ENCODE measurements at places on chromosomes 3 and 15. TPM values are rescaled to one million over a fixed set of nuclear protein-coding genes. Genes with fewer than 3 reads are reported as not detected.

DNA sequence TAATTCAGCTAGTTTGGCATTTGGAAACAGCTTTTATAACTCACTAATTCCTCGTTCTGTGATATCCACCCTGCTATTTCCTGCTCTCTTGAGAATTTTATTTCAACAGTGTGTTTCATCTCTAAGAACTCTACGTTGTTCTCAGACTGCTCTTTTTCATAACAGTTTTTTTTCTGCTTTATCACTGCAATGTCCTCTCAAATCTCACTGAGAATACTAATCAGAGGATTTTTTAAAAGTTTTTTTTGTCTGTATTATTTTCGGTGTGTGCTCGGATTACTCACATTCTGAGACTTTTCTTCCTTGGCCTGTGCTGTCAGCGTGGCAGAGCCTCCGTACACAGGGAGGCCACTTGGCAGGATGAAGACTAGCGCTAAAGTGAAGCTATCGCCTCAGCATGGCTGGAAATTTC is 59.4 kb upstream of the NEO1 start:
- no peak overlapping the region for H3K4me3 ChIP-seq
- H3K36me3 ChIP-seq: no peaks in the 10 kb centered on the region
- no peaks in the 10 kb centered on the region for H3K4me1 ChIP-seq
- no peak overlapping the region for H3K27ac ChIP-seq

GRCh38 chr3:134938029-134938525 is 143.0 kb downstream of the EPHB1 start:
- H3K4me3 ChIP-seq: no peak overlapping the region
- no peaks in the 10 kb centered on the region for H3K27me3 ChIP-seq
- H3K4me1 ChIP-seq: no peaks in the 10 kb centered on the region
- no peak overlapping the region for H3K27ac ChIP-seq
- no peaks in the 10 kb centered on the region for H3K36me3 ChIP-seq

Gene FBLN2
- not detected for total RNA-seq

Gene FGD5
- not detected for total RNA-seq

DNA sequence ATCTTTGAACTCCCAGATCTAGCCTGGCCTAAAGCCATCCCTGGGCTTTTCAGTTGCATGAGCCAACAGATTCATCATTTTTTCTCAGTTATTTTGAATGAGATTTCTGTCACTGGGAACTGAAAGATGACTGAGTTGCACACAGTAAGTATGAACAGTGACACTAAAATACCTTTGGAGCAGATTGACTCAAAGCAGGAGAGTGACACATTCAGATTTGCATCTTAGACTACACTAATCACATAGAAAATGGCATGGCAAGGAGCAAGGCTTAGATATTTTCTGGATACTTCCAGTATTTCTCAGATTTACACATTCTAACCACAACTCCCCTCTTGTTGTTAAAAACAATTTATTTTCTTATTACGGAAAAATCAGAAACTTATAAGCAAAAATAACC is 32.8 kb downstream of the SEC62 start:
- DNase-seq: no peak
- H3K36me3 ChIP-seq: no peaks in the 10 kb centered on the region
- no peak overlapping the region for H3K27ac ChIP-seq
- no peaks in the 10 kb centered on the region for H3K27me3 ChIP-seq

- no peak overlapping the region for H3K27ac ChIP-seq
- no peaks in the 10 kb centered on the region for H3K36me3 ChIP-seq
- H3K4me1 ChIP-seq: peaks cover 31% of the 10 kb centered on the region
- no peak overlapping the region for H3K4me3 ChIP-seq
- peaks cover 2% of the 10 kb centered on the region for H3K27me3 ChIP-seq
- no peak for DNase-seq
Observed at GRCh38 chr15:60701261-60702019, 222.5 kb upstream of the ICE2 start.

DNA sequence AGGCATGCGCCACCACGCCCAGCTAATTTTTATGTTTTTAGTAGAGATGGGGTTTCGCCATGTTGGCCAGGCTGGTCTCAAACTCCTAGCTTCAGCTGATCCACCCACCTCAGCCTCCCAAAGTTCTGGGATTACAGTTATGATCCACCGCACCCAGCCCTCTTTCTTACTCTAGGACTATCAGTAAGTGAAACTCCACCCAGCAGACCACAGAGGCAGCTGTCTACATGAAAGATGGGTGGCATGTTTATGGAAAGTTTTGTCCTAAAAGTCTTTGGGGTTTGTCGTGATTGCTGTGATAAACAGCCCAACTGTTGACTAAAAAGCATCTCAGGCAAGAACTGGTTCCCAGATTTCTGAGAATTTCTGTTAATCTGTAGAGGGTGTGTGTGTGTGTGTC is 10.9 kb downstream of the ARL6IP5 start:
- no peaks in the 10 kb centered on the region for H3K27me3 ChIP-seq
- no peaks in the 10 kb centered on the region for H3K36me3 ChIP-seq
- H3K4me1 ChIP-seq: no peaks in the 10 kb centered on the region

Gene FSIP1
- total RNA-seq: 0.18 TPM

DNA sequence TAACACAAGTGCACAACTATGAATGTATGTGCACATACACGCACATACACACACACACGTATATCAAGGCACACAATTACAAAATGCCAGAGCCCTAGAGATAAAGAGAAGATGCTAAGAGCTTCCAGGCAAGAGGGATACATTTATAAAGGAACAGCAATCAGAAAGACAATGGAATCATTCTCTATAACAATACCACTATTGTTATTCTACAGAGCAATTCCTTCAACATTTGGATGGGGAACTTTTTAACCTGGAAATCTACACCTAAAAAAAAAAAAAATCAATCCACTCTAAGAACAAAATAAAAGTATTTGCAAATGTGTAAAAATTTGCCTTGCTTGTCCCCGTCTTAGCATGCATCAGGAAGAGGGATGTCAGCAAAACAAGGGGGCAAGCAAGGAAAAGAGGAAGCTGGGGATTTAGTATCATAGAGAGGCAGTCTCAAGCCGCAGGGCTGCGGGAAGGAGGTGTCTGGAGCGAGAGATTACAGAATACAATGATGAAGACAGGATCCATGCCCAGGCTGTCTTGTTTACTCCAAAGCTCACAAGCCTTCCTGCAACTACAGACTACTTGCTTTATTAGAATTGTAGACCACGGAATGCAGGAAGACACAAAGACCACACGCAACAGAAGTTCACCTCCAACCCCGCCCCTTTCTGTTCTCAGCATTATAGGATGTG is 220.2 kb downstream of the NTRK3 start:
- H3K36me3 ChIP-seq: no peaks in the 10 kb centered on the region
- H3K27me3 ChIP-seq: no peaks in the 10 kb centered on the region
- H3K27ac ChIP-seq: no peak overlapping the region

DNA sequence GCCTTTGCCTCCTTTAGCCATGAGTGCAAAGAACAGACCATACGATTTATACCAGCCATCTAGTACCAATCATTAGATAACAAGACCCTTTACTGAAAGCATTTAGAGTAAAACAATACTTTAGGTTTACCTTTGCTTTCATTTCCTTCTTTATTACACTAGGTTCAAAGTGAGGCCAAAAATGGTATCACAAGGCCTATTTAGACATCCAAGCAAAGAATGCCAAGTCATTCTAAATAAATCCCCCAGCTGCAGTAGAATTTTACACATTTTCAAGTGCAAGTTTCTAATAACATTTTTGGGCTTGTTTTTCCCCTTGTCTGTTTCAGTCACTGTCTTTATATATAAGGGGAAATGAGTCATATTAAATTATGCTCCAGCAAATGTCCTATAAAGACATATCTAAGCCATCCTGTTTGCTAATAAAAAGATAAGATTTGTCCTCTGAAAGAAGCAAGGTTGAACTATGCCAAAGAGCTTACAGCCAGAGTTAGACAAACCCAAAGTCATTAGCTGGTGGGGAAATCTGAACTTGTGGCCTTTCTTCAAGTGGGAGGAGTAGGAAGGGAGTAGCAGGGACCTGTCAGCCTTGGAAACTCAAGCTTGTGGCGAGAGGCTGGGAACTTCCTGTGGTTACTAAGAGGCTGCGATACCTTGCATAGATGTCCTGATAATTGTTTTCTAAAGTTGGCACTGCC is 232.7 kb downstream of the MECOM start:
- no peak overlapping the region for H3K4me3 ChIP-seq
- no peak for DNase-seq
- H3K36me3 ChIP-seq: no peaks in the 10 kb centered on the region
- H3K27me3 ChIP-seq: no peaks in the 10 kb centered on the region
- no peak overlapping the region for H3K27ac ChIP-seq

Gene POLQ
- 18.6 TPM for total RNA-seq

- H3K4me1 ChIP-seq: no peaks in the 10 kb centered on the region
- no peak overlapping the region for H3K4me3 ChIP-seq
- H3K27ac ChIP-seq: no peak overlapping the region
- H3K27me3 ChIP-seq: no peaks in the 10 kb centered on the region
Observed at GRCh38 chr15:35717721-35718120, 171.8 kb upstream of the DPH6 start.

- H3K27me3 ChIP-seq: no peaks in the 10 kb centered on the region
- no peak for DNase-seq
- peak overlapping the region; percentile 91 for H3K4me3 ChIP-seq
- peak overlapping the region; percentile 34 for H3K27ac ChIP-seq
Observed at GRCh38 chr3:129605922-129606635, 397 bp downstream of the PLXND1 start.

DNA sequence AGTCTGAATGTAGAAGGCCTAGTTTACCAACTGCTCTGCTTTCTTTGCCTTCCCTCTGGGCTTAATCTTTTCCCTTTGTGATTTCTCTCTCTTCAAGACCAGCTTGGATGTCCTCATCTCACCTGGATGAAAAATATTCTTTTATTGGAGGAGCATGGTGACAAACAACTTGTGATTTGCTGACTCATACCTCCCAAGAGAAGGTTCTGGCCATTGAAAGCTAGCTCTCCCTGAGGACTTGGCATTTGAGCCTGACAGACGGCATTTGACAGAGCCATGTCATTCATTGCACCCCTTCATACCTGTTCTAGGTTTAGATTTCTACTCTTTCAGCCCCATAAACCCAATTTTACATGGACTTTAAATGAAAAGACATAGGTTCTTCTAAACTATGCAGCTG is 33.3 kb downstream of the ATG7 start:
- no peaks in the 10 kb centered on the region for H3K27me3 ChIP-seq
- no peak overlapping the region for H3K4me3 ChIP-seq
- H3K36me3 ChIP-seq: peaks cover 27% of the 10 kb centered on the region
- no peak for DNase-seq
- H3K27ac ChIP-seq: no peak overlapping the region

DNA sequence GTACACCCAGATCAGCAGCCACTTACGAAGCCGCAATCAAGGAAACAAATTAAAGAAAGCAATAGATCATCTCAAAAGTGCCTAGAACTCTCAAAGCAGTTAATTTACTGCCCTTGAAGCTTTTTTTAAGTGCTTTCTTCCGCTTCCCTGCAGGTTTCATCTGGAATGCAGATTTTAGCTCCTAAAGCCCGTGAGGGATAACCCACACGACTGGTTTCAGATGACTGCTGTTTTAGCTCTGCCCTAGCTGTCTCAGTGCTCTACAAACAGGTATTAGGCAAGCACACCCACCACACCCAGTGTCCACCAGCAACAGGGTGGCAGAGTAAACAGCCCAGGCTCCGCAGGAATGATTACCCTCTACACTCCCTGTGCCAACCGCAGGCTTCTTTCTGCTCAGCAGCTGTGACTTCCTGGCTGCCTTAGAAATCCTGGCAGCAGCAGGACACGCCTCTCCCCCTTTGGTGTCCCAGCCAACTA is 126.0 kb downstream of the FMN1 start:
- H3K4me3 ChIP-seq: peak overlapping the region; percentile 35
- DNase-seq: peak; percentile 6
- H3K36me3 ChIP-seq: no peaks in the 10 kb centered on the region
- no peak overlapping the region for H3K27ac ChIP-seq
- no peaks in the 10 kb centered on the region for H3K27me3 ChIP-seq

Gene SNTN
- total RNA-seq: not detected

- no peak for DNase-seq
- H3K4me3 ChIP-seq: peak overlapping the region; percentile 52
- H3K27me3 ChIP-seq: peaks cover 35% of the 10 kb centered on the region
- H3K36me3 ChIP-seq: no peaks in the 10 kb centered on the region
Observed at GRCh38 chr15:83208367-83208661, 691 bp upstream of the HDGFL3 start.

Gene SEMA3F
- 3.6 TPM for total RNA-seq

GRCh38 chr15:39851500-39852092 is 68.5 kb downstream of the GPR176 start:
- H3K4me3 ChIP-seq: no peak overlapping the region
- no peaks in the 10 kb centered on the region for H3K36me3 ChIP-seq

Gene CYP8B1
- 0.90 TPM for total RNA-seq

Gene CRTAP
- total RNA-seq: 46.1 TPM

DNA sequence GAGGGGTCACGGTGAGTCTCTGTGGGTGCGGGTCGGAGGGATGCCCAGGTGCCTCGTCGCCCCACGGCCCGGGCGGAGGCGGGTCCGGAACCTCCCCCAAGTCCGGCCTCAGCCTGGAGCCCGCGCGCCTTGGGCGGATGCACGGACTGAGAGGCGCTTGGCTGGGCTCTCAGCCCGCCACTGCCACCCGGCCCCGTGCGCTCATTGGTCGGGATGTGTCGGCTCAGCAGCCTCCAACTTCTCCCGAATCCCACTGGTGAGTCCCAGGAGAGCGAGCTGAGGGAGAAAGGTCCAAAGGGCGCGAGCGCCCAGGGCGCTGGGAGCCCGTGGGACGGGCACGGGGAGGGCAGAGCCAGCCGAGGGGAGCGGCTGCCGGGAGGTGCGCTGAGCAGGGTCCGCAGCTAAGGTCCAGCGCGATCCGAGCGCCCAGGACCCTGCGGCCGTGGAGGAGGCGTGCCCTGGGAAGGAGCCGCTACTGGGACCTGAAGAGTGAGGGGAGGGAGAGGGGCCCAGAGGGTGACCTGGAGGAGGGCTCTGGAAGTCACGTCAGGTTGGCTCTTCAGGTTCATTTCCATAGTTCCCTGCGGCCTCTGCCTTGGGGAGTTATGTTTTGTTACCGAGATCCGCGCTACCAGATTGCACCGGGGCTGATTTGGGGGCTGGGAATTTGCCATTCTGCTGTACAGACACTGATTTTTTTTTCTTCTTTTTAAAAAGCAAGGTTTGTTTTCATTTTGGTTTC is at the start of gene MME:
Gene MME, plus strand, starts transcription at position 574 of the 742 bp plus-strand sequence. CDS start 3,849 bp downstream, outside the sequence.
- no peak within 1 kb of the TSS for H3K27ac ChIP-seq
- peak within 1 kb of the TSS; percentile 7 for H3K4me3 ChIP-seq
- no peak for DNase-seq
- peaks cover 28% of the 10 kb centered on the region for H3K27me3 ChIP-seq

- H3K4me1 ChIP-seq: peaks cover 19% of the 10 kb centered on the region
- no peak for DNase-seq
- H3K36me3 ChIP-seq: peaks cover 23% of the 10 kb centered on the region
Observed at GRCh38 chr15:101320501-101321052, 25.5 kb upstream of the SNRPA1 start.

- no peaks in the 10 kb centered on the region for H3K36me3 ChIP-seq
- H3K4me3 ChIP-seq: no peak overlapping the region
- no peaks in the 10 kb centered on the region for H3K4me1 ChIP-seq
- no peak overlapping the region for H3K27ac ChIP-seq
Observed at GRCh38 chr3:39216176-39216790, 23.9 kb upstream of the XIRP1 start.

GRCh38 chr3:67030785-67031740 is 33.0 kb downstream of the KBTBD8 start:
- no peaks in the 10 kb centered on the region for H3K4me1 ChIP-seq
- H3K36me3 ChIP-seq: no peaks in the 10 kb centered on the region
- no peak overlapping the region for H3K27ac ChIP-seq
- no peak overlapping the region for H3K4me3 ChIP-seq
- no peak for DNase-seq

Gene LRRK1
- total RNA-seq: 0.07 TPM

Data from HepG2 (cell line).